ENCODE measurements at places on chromosomes 11 and 22.

GRCh38 chr11:27648840-27649239 lies 51.4 kb downstream of the BDNF start:
- DNase-seq: no peak

DNA sequence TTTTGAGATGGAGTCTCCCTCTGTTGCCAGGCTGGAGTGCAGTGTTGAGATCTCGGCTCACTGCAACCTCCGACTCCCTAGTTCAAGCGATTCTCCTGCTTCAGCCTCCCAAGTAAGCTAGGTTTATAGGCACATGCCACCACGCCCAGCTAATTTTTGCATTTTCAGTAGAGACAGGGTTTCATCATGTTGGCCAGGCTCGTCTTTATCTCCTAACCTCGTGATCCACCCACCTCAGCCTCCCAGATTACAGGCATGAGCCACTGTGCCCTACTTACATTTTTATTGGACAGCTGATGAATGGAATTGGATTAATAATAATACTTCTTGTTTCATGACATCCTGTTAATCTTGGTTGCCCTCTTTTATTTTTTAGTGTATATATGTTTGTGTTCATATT lies 3.0 kb upstream of the MRGPRD start:
- DNase-seq: no peak

GRCh38 chr11:28223577-28223976 lies 115.4 kb downstream of the METTL15 start:
- DNase-seq: no peak

DNA sequence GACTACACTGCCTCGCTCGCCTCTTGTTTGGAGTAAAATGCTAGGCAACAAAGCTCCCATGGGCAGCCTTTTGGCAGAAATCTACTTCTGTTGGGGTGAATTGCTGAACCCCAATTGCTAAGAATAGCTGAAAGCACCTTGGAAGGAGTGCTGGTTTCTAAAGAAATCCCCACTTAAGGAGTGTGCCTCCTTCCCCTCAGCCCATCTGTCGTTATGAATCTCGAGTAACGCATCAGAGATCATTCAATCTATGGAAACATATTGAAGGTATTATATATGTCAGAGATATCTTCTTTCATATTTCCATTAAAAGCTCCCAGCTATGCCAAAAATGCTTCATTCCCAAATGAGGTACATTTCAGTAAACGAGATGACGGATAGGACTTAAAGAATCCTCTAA lies 229.6 kb upstream of the BLID start:
- DNase-seq: no peak

DNA sequence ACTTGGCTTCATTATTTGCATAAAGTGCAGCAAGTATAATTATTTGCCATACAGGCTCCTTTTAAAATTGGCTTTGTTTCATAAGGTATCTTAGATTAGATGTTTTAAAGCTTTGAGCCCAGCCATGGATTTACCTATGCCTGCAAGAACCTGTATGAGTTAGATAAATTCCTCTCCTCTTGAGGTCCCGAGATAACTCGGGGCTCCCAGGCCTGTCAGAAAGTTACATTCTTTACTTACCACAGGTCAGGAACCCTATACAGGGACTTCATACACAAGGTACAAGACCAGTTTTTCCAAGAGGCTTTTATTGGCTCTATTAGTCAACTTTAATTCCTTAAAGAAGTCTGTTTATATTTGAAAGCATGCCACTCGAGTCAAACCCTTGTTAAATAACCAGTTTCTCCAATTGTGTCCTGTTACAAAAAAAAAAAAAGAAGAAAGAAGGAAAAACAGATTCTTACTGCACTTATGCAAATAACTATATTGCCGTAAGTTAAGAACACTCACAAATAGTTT lies 2.3 kb upstream of the C1QTNF6 start:
- DNase-seq: no peak

- DNase-seq: no peak
These were observed 6.4 kb downstream of the CCDC89 start for GRCh38 chr11:85679576-85679975.

GRCh38 chr11:62931499-62932278 lies 10.5 kb upstream of the CHRM1 start:
- no peak for DNase-seq

- DNase-seq: no peak
These were observed 5.4 kb downstream of the CSRP3 start for GRCh38 chr11:19196432-19196831.

DNA sequence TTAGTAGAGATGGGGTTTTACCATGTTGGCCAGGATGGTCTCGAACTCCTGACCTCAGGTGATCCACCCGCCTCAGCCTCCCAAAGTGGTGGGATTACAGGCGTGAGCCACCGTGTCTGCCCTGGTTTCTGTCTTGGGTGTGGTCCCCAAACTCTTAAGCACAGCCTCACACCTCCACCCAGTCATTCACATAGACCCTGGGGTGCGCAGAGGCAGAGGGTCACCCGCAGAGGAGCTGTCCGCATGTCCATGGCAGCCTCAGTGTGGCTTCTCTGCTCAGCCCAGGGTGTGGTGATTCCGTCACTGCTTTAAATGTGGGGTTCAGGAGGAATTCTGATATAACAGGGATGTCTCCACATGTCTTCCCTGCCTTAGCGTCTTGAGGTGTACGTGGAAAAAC lies 48.5 kb upstream of the PRODH start:
- DNase-seq: no peak

DNA sequence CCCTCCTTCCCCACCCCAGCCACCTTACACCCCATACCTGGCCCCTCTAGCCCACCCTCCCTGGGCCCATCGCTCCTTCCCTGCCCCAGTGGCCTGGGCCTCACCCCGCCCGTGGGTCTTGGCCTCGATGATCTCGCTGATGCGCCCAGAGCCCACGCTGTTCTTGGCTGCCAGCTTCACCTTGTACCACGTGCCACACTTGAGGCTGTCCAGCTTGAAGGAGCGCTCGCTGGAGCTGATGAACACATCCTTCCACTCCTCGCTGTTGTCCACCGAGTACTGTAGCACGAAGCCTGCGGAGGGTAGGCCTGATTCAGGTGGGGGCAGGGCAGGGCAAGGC lies 110.1 kb downstream of the CEP164 start:
- DNase-seq: no peak

GRCh38 chr11:35539256-35539655 lies 13.8 kb upstream of the PAMR1 start:
- no peak for DNase-seq

GRCh38 chr11:35676611-35676965 lies 14.0 kb downstream of the TRIM44 start:
- DNase-seq: no peak

- no peak for DNase-seq
These were observed 33.2 kb upstream of the TTC12 start for GRCh38 chr11:113281052-113281725.

GRCh38 chr11:60950933-60951605 lies 907 bp downstream of the SLC15A3 start:
- DNase-seq: no peak
